ENCODE measurements at places on chromosomes 5 and 9.

GRCh38 chr5:61884252-61884855, 421.7 kb upstream of the KIF2A start:
- no peak for DNase-seq

DNA sequence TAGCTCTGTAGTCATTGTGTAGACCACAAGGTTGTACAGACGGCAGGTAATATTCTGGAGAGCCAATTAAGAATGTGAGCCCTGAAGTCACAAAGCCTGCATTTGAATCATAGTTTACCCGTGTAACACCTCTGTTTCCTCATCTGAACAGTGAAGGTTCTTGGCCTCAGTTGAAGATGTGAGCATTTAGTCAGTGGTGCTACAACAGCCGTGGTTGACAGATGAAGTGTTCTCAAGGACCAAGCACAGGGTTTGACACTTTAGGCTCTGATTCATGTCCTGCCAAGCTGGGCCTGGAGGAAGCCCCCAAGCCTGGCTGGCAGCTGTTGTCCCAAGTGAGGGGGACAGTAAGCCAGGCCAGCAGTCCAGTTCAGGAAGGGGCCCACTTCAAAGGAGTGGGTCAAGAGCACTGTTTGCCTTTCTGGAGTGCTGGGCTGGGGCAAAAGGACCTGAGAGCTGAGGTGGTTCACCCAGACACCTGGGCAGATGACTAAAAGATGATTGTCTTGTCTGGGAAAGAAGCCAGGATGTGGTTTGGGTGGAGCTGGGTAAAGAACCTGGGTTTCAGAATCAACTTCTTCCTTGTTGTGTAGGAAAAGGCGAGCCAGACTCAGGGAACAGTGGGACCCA, 20.7 kb downstream of the FAXDC2 start:
- DNase-seq, result no peak

GRCh38 chr5:79075646-79076426, 6.3 kb downstream of the BHMT2 start:
- DNase-seq, result no peak

- no peak for DNase-seq
These were observed 251.4 kb upstream of the GAS1 start for GRCh38 chr9:87198716-87199115.

- no peak for DNase-seq
These were observed 80.9 kb downstream of the FOXD1 start for GRCh38 chr5:73367650-73368049.

All from ovary (tissue), 10 donors.